ENCODE measurements at places on chromosomes 3 and 15.

DNA sequence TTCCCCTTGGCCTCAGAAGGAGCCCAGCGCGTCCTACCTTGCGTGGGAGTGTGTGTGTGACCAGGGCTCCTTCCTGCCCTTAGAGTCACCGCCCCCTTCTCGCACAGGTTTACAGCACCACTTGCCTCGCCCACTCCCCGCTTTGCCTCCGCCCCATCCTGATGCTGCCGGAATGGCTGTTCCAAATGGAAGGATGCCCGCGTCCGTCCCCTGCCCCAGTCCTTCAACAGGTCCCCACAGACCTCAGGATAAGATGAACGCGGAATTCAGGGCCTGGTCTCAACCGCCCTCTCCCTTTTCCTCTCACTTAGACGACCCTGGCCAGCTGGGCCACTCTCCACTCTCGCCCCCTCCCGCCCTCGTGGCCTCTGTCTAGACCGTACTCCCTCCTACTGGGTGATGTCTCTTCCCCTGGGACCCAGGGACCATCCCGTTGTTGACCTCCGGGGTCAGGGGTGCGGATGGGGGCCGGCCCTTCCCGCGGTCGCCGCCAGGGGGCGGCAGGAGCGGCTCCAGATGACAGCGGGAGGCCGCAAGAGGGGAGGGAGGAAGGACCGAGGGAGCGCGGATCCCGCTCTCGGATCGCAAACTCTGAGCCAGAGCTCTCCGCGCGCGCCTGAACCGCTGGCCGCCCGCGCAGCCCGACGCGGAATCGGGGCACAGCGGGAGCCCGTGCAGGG lies at the start of gene THSD4:
THSD4 (plus strand) TSS at position 585 of the 680 bp plus-strand sequence.
- no peak for DNase-seq

DNA sequence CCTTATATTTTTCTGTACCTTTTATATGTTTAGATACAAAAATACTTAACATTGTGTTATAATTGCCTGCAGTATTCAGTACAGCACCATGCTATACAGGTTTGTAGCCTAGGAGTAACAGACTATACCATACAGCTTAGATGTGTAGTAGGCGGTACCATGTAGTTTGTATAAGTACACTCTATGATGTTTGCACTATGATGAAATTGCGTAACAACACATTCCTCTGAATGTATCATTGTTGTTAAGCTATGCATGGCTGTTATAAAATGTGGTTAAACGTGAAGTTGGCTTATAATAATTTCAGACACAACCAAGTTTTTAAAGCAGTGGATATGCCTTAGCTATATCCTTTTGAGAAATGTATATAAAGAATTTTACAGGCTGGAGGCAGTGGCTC lies 328.3 kb downstream of the PLCL2 start:
- peak; percentile 29 for DNase-seq

- DNase-seq = no peak
Measured at GRCh38 chr3:129254536-129255230, 5.3 kb downstream of the COPG1 start.

- DNase-seq = no peak
Measured at GRCh38 chr3:98343647-98344507, 9.8 kb upstream of the OR5K4 start.

DNA sequence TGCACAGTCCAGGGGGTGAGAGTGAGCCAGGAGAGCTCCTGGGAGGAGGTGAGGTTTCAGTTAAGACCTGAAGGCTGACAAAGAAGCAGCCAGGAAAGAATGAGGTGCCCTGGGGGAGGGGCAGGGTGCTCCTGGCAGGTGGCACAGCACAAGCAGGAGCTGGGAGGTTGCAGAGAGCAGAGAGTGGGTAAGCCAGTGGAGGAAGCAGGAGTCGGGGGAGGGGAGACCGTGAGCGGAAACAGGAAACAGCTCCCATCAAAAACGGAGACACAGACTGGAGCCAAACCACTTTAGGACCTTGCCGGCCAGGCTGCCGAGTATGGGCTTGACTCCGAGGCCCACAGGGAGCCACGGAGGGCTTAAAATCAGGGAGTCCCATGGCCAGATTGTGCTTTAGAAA lies 12.1 kb upstream of the FBLN2 start:
- DNase-seq = no peak

GRCh38 chr3:181694805-181695660 lies 16.7 kb upstream of the SOX2 start:
- no peak for DNase-seq

- no peak for DNase-seq
Measured at GRCh38 chr3:135238871-135239614, 444.0 kb downstream of the EPHB1 start.

DNA sequence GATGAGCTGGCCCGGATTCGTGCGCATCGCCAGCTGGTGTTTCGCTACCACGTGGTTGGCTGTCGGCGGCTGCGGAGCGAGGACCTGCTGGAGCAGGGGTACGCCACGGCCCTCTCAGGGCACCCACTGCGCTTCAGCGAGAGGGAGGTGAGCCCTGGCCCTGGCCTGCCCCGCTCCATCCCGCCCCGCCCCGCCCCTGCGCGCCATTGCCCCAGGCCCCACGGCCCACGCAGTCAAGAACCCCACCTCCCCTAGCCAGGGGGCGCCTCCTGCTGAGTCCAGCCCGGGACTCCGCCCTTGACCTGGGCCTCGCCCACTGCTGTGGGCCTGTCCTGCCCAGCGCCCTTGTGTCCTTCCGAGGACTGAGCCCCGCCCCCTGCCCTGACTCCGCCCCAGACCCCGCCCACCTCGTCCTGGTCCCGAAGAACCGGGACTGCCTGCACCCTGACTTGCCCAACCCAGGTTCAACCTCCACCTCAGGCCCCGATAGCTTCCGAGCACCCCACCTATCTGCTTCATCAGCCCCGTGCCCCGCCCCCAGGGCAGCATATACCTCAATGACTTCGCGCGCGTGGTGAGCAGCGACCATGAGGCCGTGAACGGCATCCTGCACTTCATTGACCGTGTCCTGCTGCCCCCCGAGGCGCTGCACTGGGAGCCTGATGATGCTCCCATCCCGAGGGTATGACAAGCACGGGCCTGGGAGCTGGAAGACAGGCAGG lies 14.8 kb downstream of the NT5DC2 start:
- DNase-seq = no peak

DNA sequence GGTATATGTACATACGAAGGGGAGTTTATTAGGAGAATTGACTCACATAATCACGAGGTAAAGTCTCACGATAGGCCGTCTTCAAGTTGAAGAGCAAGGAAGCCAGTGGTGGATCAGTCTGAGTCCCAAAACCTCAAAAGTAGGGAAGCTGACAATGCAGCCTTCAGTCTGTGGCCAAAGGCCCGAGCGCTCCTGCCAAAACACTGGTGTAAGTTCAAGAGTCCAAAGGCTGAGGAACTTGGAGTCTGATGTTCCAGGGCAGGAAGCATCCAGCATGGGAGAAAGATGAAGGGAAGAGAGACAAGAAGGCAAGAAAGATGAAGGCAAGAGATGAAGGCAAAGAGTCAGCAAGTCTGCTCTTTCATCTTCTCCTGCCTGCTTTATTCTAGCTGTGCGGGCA lies 16.8 kb upstream of the LRRN1 start:
- DNase-seq = no peak

DNA sequence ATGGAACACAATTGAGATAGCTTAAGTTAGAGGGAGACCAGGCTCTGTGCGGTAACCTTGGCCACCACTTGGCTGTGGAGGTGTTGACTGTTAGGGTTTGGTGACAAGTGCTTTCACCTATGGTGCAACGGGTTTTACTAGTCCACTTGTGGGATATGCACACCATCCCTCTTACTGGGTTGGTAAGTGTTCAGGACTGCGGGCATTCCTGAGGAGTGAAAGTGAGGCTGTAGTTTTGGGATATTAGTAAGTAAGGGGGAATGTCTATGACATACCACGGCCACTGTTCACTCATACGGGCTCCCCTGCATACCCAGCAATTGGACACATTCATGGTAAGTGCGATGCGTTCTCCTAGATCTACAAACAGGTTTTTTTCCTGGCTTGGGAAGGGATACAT lies 8.0 kb upstream of the RAD54L2 start:
- DNase-seq = no peak

- DNase-seq = no peak
Measured at GRCh38 chr3:29083676-29084075, 197.2 kb upstream of the RBMS3 start.

DNA sequence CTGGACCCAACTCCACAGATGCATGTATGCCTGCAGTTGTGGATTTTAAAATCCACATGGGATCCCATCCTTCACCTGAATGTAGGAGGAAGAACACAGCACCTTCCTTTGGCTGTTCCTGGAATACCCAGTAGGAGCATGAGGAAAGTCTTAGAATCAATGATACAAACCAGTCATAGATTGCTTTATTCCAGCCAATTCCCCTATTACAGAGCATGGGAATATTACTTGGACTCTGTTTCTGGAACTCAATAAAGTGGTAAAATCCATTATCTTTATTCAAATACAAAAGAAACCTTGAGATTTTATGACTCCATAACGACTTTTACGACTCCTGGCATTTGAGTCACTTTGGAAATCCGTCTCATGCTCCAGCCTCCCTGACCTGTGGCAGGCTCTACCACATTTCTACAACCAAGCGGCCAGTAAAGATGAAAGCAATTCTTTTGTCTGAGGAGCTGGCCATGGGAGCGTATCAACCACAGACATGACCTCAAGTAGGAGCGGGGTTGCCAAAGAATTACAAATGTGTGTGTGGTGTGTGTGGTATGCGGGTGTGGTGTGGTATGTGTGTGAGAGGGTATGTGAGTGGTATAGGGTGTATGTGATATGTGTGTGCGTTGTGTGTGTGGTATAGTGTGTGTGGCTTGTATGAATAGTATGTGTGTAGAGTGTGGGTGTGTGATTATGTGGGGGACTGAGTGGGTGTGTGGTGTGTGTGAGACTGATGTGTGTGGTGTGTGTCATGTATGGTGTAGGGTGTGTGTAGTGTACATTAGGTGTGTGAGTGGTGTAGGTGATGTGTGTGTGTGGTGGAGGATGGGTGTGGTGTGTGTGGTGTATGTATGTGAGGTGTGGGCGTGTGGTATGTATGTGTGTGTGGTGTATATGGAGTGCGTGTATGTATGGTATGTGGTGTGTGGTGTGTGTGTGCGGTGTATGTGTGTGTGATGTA lies 40.0 kb downstream of the ARRDC4 start:
- DNase-seq = no peak

DNA sequence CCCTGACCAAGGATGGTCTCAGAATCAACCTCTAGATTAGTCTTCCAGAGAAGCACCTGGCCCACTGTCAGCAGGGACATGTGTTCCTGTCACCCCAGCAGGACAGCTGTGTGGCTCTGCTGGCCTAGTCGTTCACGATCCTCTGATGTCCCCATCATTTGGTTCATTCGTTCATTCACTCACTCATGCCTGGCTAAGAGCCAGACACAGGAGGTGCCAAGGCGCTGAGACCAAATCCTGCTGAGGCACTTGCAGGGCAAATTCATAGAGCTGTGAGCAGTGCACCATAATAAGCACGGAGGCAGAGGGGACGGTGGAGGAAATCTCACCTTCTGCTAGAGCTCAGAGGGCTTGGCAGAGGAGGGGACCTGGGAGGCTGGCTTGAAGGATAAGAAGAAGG lies 49.9 kb upstream of the FGD5 start:
- DNase-seq = no peak

DNA sequence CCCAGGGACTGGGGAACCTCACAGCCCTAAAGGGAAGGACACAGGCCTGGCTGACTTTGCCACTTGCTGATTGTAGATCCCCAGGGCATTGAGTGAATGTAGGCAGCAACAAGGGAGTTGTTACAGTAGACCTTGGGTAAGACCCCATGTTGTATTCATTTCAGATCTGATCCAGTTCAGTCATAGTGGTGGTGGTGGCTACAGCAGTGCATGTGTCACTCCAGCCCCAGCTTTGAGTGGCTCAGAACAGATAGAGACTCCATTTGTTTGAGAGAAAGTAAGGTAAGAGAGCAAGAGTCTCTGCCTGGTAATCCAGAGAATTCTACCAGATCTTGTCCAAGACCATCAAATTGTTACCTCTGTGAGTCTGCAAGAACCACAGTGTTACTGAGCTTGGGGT lies 278.7 kb upstream of the SATB1 start:
- DNase-seq = no peak

GRCh38 chr15:59792359-59792758 lies 103.2 kb upstream of the BNIP2 start:
- DNase-seq = no peak

DNA sequence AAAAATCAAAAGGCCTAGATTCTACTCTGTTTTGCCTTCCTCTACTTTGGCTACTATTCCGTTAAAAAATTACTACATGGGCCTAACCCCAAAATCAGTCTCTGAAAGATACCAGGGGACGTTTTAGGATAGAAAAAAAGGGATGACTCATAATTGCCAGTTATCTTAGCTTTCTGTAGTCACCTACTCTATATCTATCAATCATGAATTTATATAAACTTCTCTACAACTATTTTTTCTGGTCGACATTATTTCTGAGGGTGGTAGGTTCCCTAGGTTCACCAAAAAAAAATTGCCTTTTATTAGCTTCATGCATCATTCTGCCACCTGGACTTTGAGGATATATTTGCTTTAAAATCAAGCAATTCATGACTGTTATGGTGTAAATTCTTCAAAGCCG lies 36.5 kb downstream of the RAF1 start:
- no peak for DNase-seq

DNA sequence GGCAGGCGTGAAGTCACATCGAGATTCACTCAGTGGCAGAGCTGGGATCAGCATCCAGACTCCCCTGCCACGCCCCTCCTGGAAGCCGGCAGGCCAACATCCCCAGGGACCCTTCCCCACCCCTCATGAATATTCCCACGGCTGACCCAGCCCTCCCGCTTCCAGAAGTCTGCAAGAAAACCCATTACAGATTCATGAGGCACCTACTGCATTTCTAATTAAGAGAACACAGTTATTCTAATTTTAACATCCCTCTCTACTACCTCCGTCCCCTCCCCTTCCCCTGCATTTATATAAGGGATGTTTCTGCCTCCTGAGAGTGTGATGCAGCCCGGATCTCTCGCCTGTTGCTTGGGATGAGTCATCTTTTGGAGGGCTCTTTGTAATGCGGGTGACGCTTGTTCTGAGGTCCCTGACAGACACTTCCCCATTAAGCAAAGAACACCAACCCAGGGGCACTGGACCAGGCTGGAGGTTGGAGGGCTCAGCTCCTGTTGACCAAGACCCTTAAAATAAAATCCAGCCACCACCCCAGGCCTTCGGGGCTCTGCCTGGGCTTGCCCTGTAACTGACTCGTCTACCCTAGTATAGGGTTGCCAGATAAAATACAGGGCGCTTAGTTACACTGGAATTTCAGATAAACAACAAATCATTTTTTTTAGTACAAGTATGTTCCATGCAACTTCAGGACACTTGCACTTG lies 118.7 kb downstream of the NUP210 start:
- DNase-seq = peak; percentile 11

- peak; percentile 53 for DNase-seq
Measured at GRCh38 chr3:169863458-169863899, 6.3 kb downstream of the LRRC31 start.

DNA sequence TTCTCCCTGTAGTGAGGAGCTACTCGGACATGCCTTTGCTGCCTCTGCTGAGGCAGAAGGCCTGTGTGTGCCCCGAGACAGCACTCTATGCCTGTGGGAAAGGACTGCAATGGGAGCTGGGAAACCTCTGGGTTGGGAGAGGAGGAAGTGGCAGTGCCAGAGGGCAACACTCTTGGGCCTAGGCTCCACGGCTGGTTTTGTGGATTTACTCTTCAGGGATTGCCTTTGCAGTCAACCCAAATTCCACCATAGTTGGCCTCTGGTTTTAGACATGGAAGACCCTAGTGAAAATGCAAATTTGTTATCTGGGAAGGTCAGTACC lies 46.8 kb downstream of the ITGA11 start:
- no peak for DNase-seq

GRCh38 chr15:65620833-65621232 lies 905 bp upstream of the SLC24A1 start:
- DNase-seq = no peak

Measured in HS-5 (cell line).